ENCODE measurements at places on chromosomes 5 and 9. TPM values are rescaled to one million over a fixed set of nuclear protein-coding genes. Genes with fewer than 3 reads are reported as not detected.

Gene MPDZ
- 2.2 TPM for total RNA-seq

DNA sequence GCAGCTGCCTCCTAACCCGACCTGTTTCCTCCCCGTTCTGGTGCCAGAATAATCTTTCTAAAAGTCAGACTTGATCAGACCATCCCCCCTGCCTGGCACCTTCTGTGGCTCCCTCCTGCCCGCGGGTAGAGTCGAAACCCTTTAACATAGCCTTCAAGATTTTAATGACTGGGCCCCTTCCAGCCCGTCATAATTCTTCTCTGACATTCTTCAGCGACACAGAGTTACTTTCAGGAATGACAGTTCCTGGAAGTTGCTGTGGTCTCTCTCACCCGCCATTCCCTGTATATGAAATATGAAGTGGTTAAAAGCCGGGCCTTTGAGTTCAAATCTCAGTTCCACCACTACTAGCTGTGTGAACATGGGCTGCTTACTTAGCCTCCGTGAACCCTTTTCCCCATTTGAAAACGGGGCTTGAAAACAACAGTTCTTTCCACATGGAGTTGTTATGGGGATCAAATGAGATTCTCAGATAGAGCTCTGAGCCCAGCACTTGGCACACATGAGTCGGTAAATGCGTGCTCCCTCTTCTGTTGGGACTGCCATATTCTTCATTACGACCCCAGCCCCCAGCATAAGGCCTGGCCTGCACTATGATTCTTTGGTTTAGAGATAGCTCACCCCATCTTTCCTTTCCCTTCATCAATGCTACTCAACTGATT is 737 bp downstream of the NANS start:
- no peak for ATAC-seq

GRCh38 chr9:115599898-115600297 is 481.9 kb upstream of the TNC start:
- no peak for ATAC-seq

DNA sequence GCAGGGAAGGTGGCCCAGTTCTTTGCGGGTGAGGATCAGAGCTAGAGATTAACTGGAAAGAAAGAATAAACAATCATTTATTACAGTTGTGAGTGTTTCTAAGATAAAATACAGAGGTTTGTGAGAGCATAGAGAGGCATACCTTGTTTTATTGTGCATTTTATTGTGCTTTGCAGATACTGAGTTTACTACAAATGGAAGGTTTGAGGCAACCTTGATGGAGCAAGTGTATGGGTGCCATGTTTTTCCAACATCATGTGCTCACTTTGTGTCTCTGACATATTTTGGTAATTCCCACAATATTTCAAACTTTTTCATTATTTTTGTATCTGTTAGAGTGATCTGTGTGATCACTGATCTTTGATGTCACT is 715 bp upstream of the C5orf34 start:
- no peak for ATAC-seq

Gene CBY3
- not detected for total RNA-seq

DNA sequence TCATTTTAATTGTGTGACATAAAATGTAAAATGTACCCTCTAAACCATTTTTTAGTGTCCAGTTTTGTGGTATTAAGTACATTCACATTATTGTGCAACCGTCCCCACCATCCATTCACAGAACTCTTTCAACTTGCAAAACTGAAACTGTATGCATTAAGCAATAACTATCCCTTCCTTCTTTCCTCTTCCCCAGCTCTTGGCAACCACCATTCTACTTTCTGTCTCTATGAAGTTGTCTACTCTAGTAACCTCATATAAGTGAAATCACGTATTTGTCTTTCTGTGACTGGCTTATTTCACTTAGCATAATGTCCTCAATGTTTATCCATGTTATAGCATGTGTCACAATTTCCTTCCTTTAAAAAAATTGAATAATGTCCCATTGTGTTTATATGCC is 142.4 kb downstream of the C9orf152 start:
- ATAC-seq = no peak

Gene IL11RA
- total RNA-seq = 4.0 TPM

DNA sequence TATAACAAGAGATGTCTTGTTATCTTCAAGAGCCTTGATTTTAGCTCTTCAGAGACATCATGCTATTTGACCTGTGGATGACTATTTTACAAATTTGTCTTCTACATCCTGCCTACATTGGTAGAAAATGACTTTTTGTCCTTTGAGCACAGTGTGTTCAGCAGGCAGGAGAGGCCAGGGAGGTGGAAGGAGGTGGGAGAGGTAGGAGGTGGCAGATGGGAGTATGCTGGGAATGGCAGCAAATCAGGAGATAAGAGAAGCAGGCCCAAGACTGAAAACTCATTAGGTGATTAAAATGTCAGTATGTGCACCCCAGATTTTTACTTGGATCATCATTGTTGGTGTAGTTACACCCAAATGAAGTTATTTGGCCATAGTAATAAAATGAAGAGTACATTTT is 44.1 kb downstream of the PTPN3 start:
- no peak for ATAC-seq

- ATAC-seq = no peak
Measured at GRCh38 chr5:151378616-151379015, 31.3 kb upstream of the SLC36A2 start.

GRCh38 chr5:156367597-156367996 is 40.6 kb downstream of the SGCD start:
- no peak for ATAC-seq

Gene ADGRD2
- 0.08 TPM for total RNA-seq

GRCh38 chr5:81859624-81860023 is 108.7 kb upstream of the SSBP2 start:
- ATAC-seq = no peak

Gene PCDHGA5
- total RNA-seq = 0.72 TPM

GRCh38 chr5:1174122-1174936 is 27.1 kb upstream of the SLC6A19 start:
- ATAC-seq = peak; percentile 81

DNA sequence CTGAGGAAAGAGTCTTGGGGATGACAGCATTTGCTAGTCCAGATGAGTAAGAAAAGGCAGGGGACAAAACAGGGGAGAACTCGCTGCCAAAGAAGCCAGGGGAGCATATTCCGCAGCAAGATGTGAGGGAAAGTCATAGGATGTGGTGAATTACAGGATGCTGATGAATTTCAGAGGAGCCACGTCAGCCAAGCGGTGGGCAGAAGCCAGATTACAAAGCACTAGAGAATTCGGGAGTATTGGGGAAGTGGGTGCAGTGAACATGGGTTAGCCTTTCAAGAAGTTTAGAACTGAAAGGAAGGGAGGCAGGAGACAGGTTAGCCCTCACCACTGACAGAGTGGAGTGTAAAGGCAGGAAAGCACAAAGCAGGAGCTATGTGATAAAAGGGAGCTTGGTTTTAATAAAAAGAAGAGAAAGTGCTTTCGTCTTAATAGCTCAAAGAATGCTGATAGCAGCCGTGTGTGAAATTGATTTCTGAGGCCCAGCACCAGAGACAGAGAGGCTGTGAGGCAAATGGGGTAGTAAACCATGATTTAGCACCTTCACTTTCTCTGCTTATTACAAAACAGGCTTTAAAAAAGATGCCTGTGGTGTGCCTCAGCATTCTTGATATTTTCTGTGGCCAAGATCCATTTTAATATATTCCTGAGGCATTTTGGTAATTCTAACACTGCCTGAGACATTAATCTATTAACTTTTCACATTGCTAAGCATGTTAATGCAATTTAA is 16.9 kb downstream of the ADAMTSL1 start:
- no peak for ATAC-seq

- no peak for ATAC-seq
Measured at GRCh38 chr5:92424785-92425426, 1041.8 kb upstream of the ARRDC3 start.

Gene SLC6A3
- total RNA-seq = 0.16 TPM

DNA sequence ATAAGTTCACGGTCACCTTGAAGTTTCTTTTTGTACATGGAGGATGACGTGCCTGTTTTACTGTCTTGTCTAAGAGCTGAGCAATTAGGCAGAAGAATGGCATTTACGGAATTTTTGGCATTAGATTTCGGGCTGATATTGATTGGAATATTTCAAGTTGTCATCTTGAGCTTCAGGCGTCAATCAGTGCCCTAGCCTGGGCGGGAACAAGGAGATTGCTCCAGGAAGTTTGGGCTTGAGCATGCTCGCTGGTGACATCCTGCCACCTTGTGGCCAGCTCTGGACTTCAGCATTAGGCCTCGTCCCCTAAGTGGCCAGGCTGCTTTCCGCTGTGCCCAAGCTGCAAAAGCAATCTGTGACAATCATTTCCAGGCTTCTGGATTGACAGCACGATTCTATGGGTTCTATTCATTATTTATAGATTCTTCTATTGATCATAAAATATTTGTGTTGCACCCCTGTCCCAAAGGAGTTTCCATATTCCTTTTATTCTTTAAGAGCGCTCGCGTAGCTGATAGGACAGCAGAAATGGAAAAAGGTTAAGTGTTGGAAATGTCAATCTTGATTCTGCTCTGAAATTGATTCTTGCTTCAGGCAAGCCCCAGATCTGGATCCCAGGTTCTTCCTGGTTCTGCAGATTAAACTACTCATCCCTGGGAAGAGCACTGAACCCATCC is 79.3 kb downstream of the SLC28A3 start:
- ATAC-seq = peak; percentile 97

Gene LRRC19
- total RNA-seq = 0.08 TPM

DNA sequence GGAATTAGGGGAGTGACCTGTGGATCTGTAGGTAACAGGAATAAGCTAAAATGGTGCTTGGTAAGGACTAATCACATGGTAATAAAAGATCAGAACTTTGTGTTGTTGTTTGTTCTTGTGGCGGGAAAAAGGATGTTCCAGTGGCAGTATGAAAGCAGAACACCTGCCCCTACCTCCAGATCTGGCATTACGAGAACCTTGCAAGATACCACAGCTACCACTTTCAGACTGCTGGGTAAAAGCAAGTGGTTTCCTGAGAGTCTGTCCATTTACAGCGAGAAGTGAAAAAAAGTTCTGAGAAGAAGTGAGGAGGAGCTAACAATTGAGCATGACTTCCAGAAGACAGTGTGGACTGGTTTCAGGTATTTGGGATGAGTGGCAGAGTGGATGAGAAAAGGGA is 252.5 kb downstream of the TLE4 start:
- no peak for ATAC-seq

Gene CCDC171
- 1.4 TPM for total RNA-seq

DNA sequence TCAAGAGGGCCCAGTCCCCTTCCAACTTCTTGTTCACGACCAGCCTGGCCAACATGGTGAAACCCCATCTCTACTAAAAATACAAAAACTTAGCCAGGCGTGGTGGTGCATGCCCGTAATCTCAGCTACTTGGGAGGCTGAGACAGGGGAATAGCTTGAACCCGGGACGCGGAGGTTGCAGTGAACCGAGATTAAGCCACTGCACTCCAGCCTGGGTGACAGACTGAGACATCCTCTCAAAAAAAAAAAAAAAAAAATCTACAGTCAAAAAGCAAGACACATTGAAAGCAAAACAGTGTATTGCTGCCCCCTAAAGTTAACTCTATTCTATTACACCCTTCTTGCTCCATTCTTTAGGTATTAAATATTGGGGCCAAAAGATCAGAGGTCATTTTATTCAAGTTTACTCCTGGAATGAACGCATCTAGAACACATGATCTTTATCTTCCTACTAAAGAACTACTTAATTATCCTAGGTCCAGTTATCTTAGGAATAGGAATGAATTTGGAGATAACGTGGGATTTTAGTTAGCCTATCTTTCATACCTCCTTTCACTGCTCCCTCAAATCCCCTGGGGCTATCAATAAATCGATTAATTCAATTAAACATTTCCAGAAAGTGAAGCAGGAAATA is 2.4 kb downstream of the ATG12 start:
- ATAC-seq = no peak

GRCh38 chr5:150057511-150057910 is 28.8 kb downstream of the CSF1R start:
- ATAC-seq = no peak

GRCh38 chr9:117763314-117763713 is 59.1 kb downstream of the TLR4 start:
- no peak for ATAC-seq

GRCh38 chr5:1661831-1662558 is 137.6 kb downstream of the MRPL36 start:
- ATAC-seq = no peak

DNA sequence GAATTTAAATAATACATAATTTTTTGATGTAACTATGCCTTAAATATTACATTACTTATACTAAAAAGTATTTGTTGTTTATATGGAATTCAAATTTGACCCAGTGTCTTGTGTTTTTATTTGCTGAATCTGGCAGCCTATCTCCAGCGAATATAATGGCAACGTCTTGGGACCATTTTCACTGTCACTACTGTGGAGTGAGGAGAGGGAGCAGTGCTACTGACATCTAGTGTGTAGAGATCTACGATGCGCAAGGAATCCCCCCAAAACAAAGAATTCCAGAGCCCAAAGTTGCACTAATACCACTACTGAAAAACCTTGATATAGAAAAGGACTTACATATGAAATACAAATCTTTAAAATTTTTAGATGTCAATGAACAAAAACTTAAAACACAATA is 314.4 kb downstream of the DRD1 start:
- ATAC-seq = no peak

GRCh38 chr5:103066326-103066725 is 53.6 kb downstream of the GIN1 start:
- no peak for ATAC-seq

Gene C9orf153
- total RNA-seq = 0.12 TPM

DNA sequence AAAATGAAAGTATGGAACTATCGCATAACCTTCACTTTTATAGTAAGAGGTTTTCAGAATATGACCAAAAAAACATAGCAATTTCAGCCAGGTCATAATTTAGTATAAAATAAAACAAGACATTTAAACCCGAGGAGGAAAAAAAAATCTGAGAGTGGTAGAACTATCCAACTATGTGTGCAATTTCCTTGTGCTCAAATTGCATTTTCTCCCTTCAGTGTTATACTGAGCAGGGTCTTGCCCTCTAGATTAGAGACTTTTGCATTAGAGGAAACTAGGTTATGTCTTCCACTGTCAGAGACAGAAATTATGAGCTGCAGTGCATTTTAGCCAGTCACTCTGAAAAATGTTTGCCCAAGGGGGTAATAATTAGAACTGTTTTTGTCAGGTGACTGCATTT is 330.6 kb downstream of the NR2F1-AS1 start:
- no peak for ATAC-seq

DNA sequence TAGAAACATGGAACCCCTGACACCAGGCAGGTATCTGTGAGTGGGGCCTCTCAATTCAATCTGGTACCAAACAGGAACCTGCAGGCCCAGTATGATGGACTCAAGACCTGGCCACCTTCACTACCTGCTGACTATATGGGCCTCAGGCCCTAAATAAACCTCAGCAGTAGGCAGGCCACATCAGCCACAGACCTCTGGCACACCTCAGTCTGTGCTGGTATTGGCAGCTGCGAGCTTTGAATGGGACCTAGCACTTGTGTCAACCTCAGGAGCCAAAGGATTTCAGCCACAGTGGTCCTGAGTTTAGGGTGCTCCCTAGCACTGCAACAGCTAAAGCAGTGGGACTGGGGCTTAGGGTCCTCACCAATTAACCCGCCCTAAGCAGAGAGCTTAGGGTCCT is 325.5 kb downstream of the ZNF608 start:
- ATAC-seq = no peak
